ENCODE measurements at places on chromosomes 7 and 10. TPM values are rescaled to one million over a fixed set of nuclear protein-coding genes. Genes with fewer than 3 reads are reported as not detected.

Gene HMX2
- 0.19 TPM for total RNA-seq

Gene PRPS1L1
- not detected for total RNA-seq

DNA sequence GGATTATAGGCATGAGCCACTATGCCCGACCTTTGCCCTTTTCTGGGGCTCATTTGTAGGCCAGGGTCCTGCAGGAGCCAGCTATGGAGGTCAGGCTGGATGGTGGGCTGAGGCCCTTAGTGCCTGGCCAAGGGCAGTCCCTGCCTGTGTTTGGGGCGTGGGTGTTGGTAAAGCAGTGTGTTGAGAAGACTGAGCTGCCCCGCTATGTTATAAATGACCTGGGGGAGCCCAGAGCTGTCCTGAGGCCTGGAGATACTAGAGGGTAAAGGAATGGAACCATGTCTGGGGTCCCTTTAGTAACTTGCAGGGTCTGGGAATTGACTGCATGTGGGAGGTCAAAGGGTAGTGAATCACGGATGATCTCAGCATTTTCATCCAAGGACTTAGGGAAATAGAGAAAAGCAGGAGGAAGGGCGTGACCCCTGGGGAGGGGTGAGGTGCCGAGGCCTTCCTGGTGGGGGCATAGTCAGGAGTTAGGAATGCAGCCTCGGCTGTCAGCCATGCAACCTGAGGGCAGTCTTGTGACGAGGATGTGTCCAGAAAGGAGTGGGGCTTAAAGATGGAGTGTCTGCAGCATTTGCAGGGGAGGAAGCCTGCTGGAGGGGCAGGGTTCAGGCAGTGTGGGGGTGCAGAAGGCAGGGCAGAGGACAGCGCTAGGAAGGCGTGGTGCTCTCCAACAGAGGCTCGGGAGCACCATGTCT, 31.5 kb downstream of the TMEM248 start:
- H3K4me3 ChIP-seq, result no peak overlapping the region
- peak overlapping the region; percentile 75 for H3K27ac ChIP-seq
- DNase-seq, result no peak
- peaks cover 29% of the 10 kb centered on the region for H3K36me3 ChIP-seq
- no peaks in the 10 kb centered on the region for H3K27me3 ChIP-seq
- peaks cover 5% of the 10 kb centered on the region for H3K4me1 ChIP-seq

Gene GTF2I
- 242 TPM for total RNA-seq

Gene PRSS2
- total RNA-seq, result 20.4 TPM

GRCh38 chr7:2553831-2554581, 1.3 kb downstream of the BRAT1 start:
- peak overlapping the region; percentile 89 for H3K4me3 ChIP-seq
- H3K4me1 ChIP-seq, result peaks cover 17% of the 10 kb centered on the region
- H3K36me3 ChIP-seq, result peaks cover 4% of the 10 kb centered on the region
- DNase-seq, result no peak

Gene FAM131B
- total RNA-seq, result 2.1 TPM

GRCh38 chr7:106112118-106112971, at the start of gene SYPL1:
Gene SYPL1 (minus strand): TSS chr7:106112312. CDS start chr7:106112208, 104 bp downstream.
- H3K27me3 ChIP-seq, result no peaks in the 10 kb centered on the region
- H3K27ac ChIP-seq, result peak within 1 kb of the TSS; percentile 91
- peaks cover 11% of the 10 kb centered on the region for H3K36me3 ChIP-seq
- H3K4me1 ChIP-seq, result peaks cover 21% of the 10 kb centered on the region
- peak within 1 kb of the TSS; percentile 92 for H3K4me3 ChIP-seq

DNA sequence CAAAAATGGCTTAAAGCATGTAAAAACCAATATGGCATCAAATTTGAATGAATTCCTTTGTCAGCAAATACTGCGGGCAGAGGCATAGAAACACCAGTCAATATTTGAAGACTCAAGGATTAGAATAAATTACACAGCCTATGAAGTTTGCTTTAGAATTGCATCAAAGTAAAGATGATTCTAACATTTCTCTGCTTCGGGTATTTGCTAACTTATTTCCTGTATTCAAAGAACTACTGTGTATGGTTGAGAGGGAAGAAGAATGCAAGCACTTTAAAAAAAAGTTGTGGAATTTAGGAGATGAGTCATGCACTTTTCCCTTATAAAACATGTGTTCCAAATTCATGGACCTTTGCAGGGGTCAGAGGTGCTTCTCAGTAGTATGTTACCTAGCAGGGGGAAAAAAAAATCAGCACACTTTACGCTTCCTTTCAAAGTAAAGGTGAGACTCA, 90.1 kb downstream of the PIP4K2A start:
- peak overlapping the region; percentile 54 for H3K27ac ChIP-seq
- H3K36me3 ChIP-seq, result no peaks in the 10 kb centered on the region
- no peak for DNase-seq

GRCh38 chr10:279655-280054, 144.4 kb downstream of the ZMYND11 start:
- H3K27ac ChIP-seq, result no peak overlapping the region
- H3K4me1 ChIP-seq, result peaks cover 3% of the 10 kb centered on the region
- no peak overlapping the region for H3K4me3 ChIP-seq
- H3K27me3 ChIP-seq, result no peaks in the 10 kb centered on the region
- DNase-seq, result no peak

GRCh38 chr7:128963327-128963757, 25.6 kb downstream of the IRF5 start:
- H3K27ac ChIP-seq, result peak overlapping the region; percentile 87
- H3K4me1 ChIP-seq, result no peaks in the 10 kb centered on the region
- H3K27me3 ChIP-seq, result no peaks in the 10 kb centered on the region
- no peak for DNase-seq
- H3K36me3 ChIP-seq, result peaks cover 54% of the 10 kb centered on the region

DNA sequence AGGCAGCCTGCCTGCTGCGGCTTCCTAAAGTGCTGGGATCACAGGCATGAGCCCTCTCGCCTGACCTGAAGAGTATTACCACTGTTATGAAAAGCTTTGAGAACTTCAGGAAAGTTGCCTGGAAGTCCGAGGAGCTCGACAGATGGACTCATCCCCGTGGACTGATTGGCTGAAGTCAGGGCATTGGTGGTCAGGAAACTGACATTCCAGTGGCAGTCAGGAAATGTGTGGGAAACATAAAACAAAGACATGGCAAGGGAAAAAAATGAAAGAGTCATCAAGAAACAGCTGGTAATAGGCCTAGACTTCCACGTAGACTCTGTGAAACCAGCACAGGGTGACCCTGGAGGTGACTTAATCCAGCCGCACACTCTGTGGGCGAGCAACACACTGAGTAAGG, 123.3 kb downstream of the CDH23 start:
- no peaks in the 10 kb centered on the region for H3K36me3 ChIP-seq
- H3K27ac ChIP-seq, result no peak overlapping the region
- H3K27me3 ChIP-seq, result peaks cover 8% of the 10 kb centered on the region
- no peak overlapping the region for H3K4me3 ChIP-seq

Gene FXYD4
- 3.1 TPM for total RNA-seq

- DNase-seq, result no peak
- no peaks in the 10 kb centered on the region for H3K4me1 ChIP-seq
- H3K27me3 ChIP-seq, result no peaks in the 10 kb centered on the region
- H3K27ac ChIP-seq, result no peak overlapping the region
- no peaks in the 10 kb centered on the region for H3K36me3 ChIP-seq
These were observed 481.0 kb downstream of the TNS3 start for GRCh38 chr7:47100817-47101435.

- no peak overlapping the region for H3K4me3 ChIP-seq
- peaks cover 20% of the 10 kb centered on the region for H3K36me3 ChIP-seq
- H3K27me3 ChIP-seq, result no peaks in the 10 kb centered on the region
- no peak for DNase-seq
- H3K27ac ChIP-seq, result no peak overlapping the region
These were observed 38.6 kb downstream of the NACAD start for GRCh38 chr7:45050198-45050597.

- H3K4me1 ChIP-seq, result peaks cover 24% of the 10 kb centered on the region
- H3K27me3 ChIP-seq, result no peaks in the 10 kb centered on the region
- H3K36me3 ChIP-seq, result no peaks in the 10 kb centered on the region
- H3K27ac ChIP-seq, result no peak overlapping the region
- no peak overlapping the region for H3K4me3 ChIP-seq
- no peak for DNase-seq
These were observed 60.4 kb downstream of the CHST3 start for GRCh38 chr10:72024596-72024995.

Gene ANXA7
- 60.6 TPM for total RNA-seq

DNA sequence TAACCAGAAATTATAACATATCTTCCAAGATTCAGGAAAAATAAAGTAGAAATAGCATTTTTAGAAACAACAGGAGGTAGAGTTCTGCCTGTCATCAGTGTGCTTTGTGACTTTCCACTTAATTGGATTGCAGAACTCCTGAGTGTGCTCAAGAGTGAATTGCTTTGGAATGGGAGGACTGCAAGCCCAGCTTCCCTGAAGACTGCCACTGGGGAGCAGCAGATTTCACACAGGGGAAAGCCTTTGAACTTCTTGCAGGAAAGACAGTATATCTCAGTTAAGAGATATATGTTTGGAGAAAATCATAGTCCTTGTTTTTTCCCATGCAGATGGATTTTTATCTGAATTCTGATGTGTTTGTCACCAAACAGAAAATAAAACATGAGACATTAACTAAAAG, 124.5 kb downstream of the TMEM168 start:
- no peaks in the 10 kb centered on the region for H3K27me3 ChIP-seq
- no peak overlapping the region for H3K27ac ChIP-seq
- H3K4me1 ChIP-seq, result peaks cover 6% of the 10 kb centered on the region
- H3K4me3 ChIP-seq, result no peak overlapping the region
- no peak for DNase-seq
- H3K36me3 ChIP-seq, result no peaks in the 10 kb centered on the region

Gene SAP25
- 3.1 TPM for total RNA-seq

Gene IFIT2
- total RNA-seq, result 1.4 TPM

Gene FAM237B
- not detected for total RNA-seq

GRCh38 chr7:41943094-41943577, 240.2 kb upstream of the INHBA start:
- no peak overlapping the region for H3K27ac ChIP-seq
- peaks cover 22% of the 10 kb centered on the region for H3K4me1 ChIP-seq
- peaks cover 29% of the 10 kb centered on the region for H3K27me3 ChIP-seq
- peak overlapping the region; percentile 80 for H3K4me3 ChIP-seq
- DNase-seq, result peak; percentile 90
- no peaks in the 10 kb centered on the region for H3K36me3 ChIP-seq

DNA sequence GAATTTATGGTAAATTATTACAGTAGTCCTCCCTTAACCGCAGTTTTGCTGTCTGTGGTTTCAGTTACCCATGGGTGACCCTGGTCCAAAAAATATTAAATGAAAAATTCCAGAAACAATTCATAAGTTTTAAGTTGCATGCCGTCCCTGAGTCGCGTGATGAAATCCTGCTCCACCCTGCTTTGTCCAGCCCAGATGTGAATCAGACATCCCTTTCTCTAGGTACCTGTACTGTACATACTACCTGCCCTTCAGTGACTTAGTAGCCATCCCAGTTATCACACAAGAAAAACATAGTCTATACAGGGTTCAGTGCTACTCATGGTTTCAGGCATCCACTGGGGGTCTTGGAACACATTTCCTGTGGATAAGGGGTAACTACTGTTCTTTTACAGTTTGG, 20.5 kb upstream of the RHEB start:
- peaks cover 2% of the 10 kb centered on the region for H3K27me3 ChIP-seq
- H3K4me3 ChIP-seq, result no peak overlapping the region
- no peaks in the 10 kb centered on the region for H3K36me3 ChIP-seq
- H3K4me1 ChIP-seq, result peaks cover 25% of the 10 kb centered on the region
- no peak for DNase-seq

Gene RSBN1L
- total RNA-seq, result 16.3 TPM

DNA sequence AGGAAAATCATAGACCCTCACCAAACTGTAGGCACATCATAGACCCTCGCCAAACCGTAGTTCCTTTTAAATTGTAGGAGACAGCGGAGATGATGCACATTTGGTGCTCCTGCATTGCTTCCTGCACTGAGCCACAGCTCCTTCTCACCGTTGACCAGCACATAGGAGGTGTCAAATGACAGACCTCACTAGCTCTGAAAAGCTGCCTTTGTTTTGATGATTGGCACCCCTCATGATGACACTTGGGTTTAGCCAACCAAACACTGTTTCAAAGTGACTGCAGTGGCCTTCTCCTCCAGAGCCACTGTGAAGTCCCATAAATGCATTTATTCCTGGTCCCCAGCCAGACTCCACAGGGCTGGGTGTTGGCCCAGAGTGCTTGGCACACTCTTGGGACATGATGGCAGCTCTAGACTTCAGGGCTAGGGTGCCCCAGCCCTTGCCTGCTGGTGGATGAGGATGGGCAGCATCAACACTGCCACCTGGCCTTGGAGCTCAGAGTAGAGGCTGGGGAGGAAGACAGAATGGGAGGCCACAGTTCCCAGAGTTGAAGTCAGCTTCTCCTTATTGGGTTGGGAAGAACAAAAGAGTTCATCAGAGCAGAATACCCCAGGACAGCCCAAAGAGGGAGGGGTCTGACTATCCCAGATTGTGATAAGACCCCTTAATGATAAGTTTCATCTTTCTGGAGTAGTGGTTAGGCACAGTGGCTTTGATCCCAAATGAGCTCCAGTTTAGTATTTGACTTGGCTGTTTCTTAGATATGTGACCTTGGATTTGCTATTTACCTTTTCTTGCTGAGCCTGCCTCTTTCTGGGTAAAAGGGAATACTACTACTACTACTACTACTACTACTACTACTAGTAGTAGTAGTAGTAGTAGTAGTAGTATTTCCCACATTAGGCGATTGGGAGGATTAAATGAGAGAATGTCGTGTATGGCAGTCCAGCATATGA, 75.3 kb downstream of the MTPN start:
- no peak for DNase-seq
- no peaks in the 10 kb centered on the region for H3K36me3 ChIP-seq
- H3K4me1 ChIP-seq, result no peaks in the 10 kb centered on the region
- H3K27ac ChIP-seq, result no peak overlapping the region

Gene BTBD16
- total RNA-seq, result 0.29 TPM

Gene RHOBTB1
- 26.4 TPM for total RNA-seq

GRCh38 chr7:153398370-153398769, 638.8 kb downstream of the ACTR3B start:
- no peaks in the 10 kb centered on the region for H3K36me3 ChIP-seq
- no peaks in the 10 kb centered on the region for H3K4me1 ChIP-seq
- H3K4me3 ChIP-seq, result no peak overlapping the region
- no peak for DNase-seq
- H3K27me3 ChIP-seq, result no peaks in the 10 kb centered on the region

- H3K27me3 ChIP-seq, result peaks cover 9% of the 10 kb centered on the region
- H3K36me3 ChIP-seq, result no peaks in the 10 kb centered on the region
- peaks cover 8% of the 10 kb centered on the region for H3K4me1 ChIP-seq
- no peak for DNase-seq
- no peak overlapping the region for H3K4me3 ChIP-seq
- no peak overlapping the region for H3K27ac ChIP-seq
These were observed 67.6 kb upstream of the PITRM1 start for GRCh38 chr10:3239920-3240894.

Gene EPHB6
- total RNA-seq, result 8.4 TPM

GRCh38 chr10:102598243-102598642, 46.0 kb upstream of the TRIM8 start:
- no peak overlapping the region for H3K4me3 ChIP-seq
- DNase-seq, result no peak
- H3K36me3 ChIP-seq, result peaks cover 6% of the 10 kb centered on the region
- H3K4me1 ChIP-seq, result peaks cover 16% of the 10 kb centered on the region
- no peaks in the 10 kb centered on the region for H3K27me3 ChIP-seq

- H3K27ac ChIP-seq, result no peak overlapping the region
- peaks cover 92% of the 10 kb centered on the region for H3K27me3 ChIP-seq
- H3K4me1 ChIP-seq, result peaks cover 19% of the 10 kb centered on the region
These were observed 3.0 kb upstream of the HOXA7 start for GRCh38 chr7:27159266-27160144.

GRCh38 chr10:86046845-86047460, 319.6 kb downstream of the GRID1 start:
- no peak overlapping the region for H3K27ac ChIP-seq
- H3K27me3 ChIP-seq, result no peaks in the 10 kb centered on the region

Gene WNT8B
- total RNA-seq, result 0.29 TPM

Gene KCNH2
- total RNA-seq, result 8.0 TPM

Data from type B pancreatic cell (in vitro differentiated cells).